ENCODE measurements at places on chromosomes 11 and 22.

DNA sequence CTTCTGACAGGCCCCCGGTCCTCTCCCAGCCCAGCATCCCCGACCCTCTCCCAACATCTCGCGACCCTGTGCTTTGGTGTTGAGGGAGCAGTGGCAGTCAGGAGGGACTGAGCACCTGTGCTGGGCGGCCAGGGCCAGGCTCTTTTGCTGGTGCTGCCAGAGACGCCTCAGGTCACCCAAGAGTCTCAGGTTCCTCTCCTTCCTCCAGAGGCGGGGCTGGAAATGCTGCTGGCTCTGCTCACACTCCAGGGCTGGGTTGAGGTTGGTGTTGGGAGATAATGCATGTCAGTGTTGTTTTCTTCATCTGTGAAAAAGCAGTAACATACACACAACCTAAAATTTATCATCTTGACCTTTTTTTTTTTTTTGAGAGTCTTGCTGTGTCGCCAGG, 1.2 kb upstream of the IGLL1 start:
- no peak for DNase-seq

DNA sequence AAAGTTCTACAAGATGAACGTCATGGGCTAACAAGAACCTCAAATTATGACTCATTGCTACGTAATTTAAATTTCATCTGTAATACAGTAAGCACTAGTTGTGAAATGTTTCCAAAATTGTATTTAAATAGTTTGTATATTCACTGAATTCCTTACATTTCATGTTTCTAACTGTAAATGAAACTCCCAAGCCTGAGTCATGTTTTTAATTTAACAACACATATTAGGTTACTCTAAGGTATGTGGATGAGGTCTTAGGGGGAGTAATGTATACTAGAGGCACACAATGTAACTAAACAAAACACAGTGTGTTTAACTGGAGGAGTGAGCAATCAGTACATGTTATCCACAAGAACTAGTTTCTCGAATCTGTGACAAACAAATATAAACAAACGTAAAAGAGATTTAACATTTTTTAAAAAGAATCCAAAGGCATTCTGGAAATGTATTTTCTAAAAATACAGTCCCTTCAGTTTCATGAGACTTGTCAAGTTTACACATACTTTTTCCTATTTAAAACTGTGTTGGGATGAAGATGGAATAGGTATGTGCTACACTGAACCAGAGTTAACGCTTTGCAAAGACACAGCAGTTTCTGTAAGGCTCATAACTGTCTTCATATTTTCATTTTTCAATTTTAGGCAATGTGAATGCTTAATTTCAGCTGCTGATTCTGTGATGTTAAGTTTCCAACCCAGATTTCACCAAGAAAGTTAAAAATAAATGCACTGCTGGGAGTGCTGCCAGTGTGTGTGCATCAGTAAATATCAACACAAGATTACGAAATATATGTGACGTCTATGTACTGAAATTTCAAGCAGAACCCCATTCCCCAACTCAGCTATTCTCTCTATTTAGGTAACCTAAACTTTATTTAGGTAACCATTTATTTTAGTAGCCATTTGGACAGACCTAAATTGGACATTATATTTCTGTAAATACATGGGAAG, 52.6 kb downstream of the PITPNB start:
- no peak for DNase-seq

GRCh38 chr11:58845386-58845785, 882 bp upstream of the GLYATL2 start:
- DNase-seq: no peak

DNA sequence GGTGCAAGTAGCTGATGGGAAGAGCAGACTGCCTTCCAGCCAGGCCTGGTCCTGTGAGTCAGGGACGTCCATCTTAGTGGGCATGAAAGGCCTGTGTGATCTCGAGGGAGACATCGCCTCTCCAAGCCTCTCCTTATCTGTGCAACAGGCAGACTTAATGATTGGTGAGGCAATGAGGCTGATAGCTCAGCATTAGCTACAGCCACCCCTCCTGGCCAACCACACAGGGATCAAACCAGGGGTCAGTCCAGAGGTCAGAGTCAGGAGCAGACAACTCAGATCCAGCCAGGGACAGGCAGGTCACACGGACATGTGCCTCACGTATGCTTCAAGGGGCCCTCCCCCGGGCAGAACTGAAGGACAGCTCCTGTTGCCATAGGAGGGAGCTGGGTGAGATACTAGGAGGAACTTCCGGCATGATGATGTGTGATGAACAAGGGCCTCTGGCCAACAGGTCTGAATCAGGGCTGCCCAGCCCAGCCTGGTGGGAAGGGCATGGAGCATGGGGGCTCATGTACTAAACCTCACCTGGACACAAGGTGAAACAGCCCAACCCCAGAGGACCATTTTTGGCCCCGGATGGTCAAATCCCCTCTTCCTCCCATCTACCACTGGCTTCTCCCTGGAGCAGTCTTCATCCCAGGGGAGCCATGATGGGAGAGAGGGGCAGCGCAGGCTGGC, 2.8 kb upstream of the APOC3 start:
- DNase-seq: no peak

DNA sequence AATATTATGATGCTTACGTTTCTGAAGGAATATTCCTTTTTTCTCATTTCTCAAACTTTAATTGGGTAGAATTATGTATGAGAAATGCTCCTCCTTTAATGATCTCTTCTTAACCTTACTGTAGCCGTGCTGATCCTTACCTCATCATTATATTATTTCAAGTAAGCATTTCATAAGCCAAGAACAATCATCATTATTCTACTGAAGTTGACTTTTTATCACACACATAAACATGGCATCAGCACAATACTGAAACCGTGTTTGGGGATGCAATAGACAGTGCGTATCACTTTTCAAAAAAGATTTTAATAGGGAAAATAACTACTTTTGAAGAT, 162.8 kb downstream of the ARHGAP42 start:
- no peak for DNase-seq

DNA sequence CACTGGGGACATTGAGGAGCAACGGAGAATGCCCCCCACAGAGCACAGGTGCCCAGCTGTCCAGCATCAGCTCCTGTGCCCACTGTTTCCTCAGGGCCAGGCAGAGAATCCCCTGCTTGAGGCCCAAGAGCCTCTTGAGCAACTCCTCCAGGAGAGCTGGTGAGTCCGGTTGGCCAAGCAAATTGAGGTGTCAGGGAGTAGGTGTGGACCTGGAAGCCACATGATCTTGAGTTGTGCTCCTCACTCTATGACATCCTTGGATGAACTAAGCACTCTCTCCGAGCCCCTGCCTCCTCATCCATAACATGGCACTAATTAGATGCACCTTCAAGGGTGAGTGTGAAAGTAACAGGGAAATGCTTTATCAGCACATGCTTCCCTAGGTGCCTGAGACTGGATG, 121.3 kb downstream of the DBX1 start:
- DNase-seq: no peak

GRCh38 chr11:35927104-35927503, 16.8 kb upstream of the LDLRAD3 start:
- no peak for DNase-seq

DNA sequence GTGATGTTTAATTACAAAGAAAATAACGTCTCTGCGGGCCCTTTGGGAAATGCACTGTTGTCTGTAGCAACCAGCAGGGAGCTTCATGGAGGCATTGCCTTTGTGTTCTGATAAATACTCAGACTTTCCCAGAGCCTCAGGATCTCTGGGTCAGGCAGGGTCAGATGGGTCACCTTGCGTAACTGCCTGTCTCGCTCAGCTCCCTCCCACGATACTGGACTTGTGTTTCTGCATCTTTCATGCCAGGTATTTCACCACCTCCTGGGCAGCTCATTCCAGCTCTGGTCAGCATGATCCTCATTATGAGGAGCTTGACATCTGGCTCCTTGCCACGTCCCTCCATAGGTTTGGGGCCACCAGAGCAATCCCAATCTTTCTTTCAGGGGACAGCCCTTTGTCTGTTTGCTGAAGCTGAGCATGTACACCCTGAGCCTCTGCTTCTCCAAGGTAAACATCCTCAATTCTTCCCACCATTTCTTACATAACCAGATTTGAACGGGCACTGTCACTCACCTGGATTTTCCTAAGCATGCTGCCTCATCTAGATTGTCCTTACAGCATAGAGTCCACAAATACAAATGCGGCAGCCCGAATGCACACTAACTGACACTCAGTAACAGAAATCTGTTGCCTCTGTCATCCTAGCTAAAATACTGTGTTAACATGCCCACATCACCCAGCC, 162.3 kb downstream of the LARGE1 start:
- no peak for DNase-seq
